NCI-H1105 (cell line): ENCODE measurements at places on chromosomes 5 and 9.

DNA sequence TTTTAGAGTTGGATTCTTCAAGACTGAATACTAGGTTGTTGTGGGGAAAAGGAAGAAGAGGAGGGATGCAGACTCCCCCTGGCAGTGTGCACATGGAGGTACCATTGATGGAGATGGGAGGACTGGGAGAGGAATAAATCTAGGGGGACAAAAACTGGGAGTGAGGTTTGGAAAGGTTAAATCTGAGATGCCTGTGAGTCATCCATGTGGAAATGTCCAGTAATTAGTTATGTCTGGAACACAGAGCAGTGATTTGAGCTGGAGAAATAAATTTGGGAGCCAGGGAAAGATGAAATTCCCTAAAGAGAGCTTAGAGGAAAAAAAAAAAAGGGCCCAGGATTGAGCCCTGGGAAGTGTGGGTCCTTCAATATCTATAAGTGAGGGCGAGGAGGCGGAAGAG, 8.0 kb upstream of the CCIN start:
- no peak for DNase-seq

DNA sequence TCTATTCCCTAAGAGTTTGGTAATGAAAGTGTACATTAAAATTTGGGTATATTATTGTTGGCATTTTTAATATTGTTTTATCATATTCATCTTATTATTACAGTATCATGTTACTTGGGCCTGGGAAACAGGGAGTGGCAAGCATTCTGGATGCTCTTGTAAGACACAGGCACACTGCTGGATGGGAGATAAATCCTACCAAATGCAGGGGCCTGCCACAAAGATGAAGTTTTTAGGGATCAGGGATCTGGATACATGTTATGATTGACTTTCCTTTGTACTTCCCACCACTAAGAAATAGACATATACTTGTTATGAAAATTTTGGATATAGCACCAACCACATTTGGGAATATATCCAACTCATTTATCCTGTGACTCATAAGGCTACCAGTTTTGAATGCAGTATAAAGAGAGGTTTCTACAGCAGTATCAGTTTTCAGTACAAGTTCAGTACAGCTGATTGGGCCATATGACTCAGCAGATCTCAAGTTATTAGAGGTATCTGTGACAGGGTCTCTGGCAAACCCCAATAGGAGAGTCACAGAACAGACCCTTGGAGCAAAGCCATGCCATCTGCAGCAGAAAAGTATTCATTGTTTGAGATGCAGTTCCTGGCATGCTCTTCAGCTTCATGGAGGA, 360.1 kb downstream of the DMAC1 start:
- DNase-seq: peak; percentile 15

DNA sequence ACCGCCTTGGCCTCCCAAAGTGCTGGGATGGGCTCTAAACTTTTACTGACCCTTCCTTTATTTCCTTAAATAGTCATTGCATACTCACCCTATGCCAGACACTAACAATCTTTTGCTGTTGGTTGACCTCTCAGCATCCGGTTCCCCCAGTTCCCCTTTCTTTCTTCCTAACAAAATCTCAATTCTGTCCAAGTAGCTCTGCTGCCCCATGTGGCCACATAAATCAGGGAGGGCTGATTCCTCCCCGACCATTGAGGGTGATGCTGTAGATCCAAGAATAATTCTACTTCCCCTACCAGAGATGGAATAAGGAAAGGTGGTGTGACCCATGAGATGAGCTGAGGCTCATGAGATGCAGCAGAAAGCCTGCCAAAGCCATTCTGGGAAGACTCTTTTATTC, 315.3 kb upstream of the MSX2 start:
- DNase-seq: no peak

DNA sequence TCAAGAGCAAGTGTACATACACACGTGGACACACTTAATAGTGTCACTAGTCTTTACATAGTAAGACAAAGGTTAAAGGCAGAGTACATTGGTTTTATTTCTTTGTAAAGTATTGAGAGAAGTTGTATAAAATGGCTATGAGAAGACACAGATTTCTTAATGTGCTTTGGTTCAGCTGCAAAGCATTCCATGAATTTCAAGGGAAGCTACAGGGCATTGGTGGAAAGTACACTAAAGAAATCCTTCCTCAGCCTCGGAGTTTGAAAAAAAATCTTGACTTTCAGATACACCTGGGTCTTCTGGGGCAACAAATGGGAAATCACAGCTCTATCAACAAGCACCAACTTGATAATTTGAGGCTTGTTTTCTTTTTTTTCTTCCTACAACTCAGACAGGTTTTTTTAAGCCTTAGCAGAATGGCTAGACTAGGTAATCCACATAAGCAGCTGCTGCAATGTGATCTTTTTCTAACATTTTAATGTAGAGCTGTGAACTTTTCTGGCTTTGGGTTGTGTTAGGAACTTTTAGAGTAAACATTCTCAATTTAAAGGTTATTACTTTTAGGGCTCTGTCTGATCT, 140.4 kb upstream of the FST start:
- no peak for DNase-seq

DNA sequence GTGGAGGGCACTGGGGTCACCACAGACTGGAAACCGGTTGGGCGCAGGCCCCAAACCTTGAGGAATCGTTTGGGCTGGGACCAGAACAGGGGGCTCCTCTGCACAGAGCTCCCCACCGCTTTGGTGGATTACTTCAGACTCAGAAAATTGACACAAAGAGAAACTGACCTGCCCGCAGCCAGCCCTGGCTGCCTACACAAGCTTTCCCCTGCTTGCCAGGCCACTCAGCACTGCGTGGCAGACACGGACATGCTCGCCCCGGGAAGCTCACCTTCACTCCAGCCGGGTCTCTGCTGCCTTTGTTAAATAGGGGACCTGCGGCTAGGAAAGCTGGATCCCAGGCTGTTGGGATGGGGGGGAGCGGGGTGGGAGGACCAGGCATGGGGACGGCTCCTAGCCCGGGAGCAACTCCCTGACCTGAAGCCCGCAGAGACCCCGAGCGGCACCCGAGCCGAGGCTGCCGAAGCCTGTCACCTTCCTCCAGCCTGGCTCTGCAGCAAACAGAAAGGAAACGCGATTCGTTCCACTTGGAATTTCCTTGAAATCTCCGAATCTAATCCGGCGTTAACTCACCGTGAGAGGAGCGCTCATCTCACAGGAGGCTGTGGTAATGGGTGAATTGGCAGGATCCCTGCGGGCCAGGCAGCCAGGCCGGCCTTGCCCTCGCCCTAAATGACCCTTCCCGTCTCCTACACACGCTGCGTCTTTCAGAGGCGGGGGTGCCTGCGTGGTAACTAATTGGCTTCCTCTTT, 8.8 kb downstream of the PAX5 start:
- no peak for DNase-seq
